HTR-8/SVneo (cell line): ENCODE measurements at places on chromosomes 11 and 22.

- no peak for DNase-seq
Observed at GRCh38 chr22:33481550-33481949, 423.4 kb upstream of the SYN3 start.

GRCh38 chr22:41274856-41275255 lies 11.1 kb downstream of the RANGAP1 start:
- DNase-seq, result no peak

GRCh38 chr11:76131671-76132631 lies 74.4 kb downstream of the WNT11 start:
- no peak for DNase-seq

- no peak for DNase-seq
Observed at GRCh38 chr11:57458060-57458409, 2.3 kb upstream of the RTN4RL2 start.

DNA sequence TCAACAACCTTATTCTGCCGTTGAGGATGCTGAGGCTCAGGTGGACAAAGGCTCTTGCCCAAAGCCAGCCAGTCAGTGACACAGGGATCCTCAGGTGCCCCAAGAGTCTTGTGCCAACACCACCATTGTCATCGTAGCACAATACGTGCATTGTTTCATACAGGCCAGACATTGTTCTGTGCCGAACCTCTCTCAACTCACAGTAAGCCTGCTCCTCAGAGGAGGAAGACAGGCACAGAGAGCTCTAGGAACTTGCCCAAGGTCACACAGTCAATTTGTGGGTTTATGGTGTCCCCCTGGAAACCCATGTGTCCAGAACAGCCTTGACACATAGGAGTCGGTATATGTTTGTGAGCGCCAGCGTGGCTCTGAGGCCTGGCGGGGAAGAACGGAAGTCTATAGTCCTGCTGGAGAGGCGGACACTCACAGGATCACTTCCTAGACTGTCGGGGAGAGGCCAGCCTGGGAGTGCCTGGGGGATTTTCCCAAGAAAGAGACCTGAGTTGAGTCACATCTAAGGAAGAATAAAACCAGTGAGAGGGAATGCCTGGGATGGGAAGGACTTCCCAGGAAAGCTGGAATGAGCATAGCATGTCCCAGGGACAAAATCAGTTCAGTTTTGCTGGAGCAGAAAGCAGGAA lies 20.2 kb downstream of the LIF start:
- DNase-seq, result no peak

DNA sequence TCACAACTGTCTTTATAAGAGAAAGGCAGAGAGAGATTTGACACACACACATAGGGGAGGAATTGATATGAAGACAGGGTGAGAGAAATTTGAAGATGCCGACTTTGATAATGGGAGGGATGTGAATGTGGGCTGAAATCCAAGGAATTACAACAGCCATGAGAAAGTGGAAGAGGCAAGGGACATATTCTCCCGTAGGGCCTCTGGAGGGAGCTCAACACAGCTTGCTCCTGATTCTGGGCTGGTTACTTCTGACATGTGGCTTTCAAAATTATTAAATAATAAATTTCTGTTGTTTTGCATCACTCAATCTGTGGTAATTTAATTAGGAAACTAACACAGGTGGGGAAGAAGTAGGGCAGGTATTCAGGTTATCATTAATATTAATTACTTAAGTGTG lies 282.9 kb downstream of the LUZP2 start:
- no peak for DNase-seq

- DNase-seq, result no peak
Observed at GRCh38 chr11:33321422-33321821, 64.2 kb downstream of the HIPK3 start.

DNA sequence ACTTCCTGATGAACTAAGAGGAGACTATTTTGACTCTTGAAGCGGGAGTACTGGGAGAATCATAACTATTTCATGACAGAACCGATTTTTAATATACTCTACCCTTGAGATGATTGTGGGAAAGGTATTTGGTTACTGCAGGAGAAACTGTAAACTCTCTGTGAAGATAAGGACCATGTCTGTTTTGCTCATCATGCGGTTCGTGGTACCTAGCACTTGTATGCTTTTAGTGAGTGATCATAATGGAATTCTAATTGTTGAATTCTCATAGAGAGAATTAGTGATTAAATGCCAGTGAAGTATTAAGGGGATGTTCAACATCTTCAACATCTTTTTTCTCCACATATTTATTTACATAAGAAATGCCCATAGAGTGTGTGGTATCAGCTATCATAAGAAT lies 11.4 kb downstream of the AASDHPPT start:
- no peak for DNase-seq

- no peak for DNase-seq
Observed at GRCh38 chr11:25094085-25094802, 597.4 kb downstream of the LUZP2 start.

GRCh38 chr22:44086271-44087088 lies 62.4 kb downstream of the PARVB start:
- no peak for DNase-seq

DNA sequence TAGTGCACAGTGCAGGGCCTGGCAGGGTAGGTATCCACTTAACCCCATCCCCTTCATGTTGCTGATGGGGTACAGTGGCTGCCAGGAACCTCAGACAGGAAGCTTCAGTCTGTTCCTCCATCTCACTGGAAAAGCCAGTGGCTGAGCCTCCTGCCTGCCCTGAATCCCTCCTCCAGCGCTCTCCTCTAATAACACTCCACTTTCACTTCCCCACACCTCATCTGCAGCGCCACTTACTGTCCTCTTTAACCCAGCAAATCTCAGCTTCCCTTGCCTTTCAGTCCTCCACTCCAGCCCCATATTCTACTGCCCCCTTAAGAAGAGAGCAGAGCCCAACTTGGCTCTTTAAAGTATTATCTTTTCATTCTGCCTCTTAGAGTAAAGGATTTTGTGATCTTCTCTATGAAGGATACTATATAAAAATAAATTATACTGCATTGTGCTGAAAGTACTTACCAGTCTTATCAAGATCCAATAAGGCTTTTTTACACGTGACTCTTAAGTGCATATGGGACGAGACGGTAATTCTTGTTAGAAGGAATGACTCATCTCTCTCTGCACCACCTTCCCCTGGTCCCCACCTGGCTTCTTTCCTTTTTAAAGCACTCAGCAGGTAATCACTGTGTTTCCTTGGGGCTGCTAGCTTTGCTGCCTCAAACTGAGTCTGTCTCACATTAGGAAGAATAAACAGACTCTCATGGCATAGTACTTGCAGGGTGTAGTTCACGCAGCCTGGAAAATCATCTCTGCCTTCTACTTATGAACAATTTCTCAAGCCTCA lies 238.0 kb upstream of the NARS2 start:
- no peak for DNase-seq

GRCh38 chr11:69475866-69476471 lies 5.5 kb upstream of the LINC01488 start:
- DNase-seq, result no peak

DNA sequence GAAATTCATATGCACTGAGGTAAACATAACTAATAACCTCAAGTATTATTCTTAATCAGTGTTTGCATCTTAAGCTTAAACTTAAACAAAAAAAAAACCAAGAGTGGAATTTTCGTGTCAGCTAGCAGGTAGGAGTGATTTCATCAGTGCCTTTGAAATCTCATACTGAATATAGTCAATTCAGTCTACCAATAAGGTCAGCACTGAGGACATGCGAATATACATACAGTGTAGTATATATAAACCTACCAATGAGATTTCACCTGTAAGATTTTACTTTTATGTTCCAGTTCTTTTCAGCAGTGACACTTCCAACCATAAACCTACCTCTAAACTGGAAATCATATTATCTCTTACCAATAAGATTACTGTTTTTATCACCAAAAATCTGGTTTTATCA lies 27.0 kb downstream of the SAAL1 start:
- DNase-seq, result no peak

DNA sequence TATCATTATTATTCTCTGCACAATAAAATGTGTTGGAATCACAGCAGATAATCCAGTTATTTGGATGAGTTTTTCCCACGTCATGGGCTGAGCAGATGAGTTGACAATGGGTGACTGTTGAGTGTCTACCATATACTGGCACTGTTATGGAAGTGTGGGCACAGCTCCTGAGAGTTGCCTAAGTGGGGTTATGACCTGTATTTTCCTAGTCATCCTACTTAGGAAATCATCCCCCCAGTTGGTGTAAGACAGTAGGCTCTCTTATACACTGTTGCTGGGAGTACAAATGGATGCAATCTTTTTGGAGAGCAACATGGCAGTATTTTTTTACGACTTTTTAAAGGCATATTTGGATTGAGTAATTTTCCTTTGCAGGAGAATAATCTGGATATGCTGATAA lies 66.4 kb downstream of the TRAF6 start:
- no peak for DNase-seq

- no peak for DNase-seq
Observed at GRCh38 chr11:29786092-29786491, 230.7 kb downstream of the KCNA4 start.

DNA sequence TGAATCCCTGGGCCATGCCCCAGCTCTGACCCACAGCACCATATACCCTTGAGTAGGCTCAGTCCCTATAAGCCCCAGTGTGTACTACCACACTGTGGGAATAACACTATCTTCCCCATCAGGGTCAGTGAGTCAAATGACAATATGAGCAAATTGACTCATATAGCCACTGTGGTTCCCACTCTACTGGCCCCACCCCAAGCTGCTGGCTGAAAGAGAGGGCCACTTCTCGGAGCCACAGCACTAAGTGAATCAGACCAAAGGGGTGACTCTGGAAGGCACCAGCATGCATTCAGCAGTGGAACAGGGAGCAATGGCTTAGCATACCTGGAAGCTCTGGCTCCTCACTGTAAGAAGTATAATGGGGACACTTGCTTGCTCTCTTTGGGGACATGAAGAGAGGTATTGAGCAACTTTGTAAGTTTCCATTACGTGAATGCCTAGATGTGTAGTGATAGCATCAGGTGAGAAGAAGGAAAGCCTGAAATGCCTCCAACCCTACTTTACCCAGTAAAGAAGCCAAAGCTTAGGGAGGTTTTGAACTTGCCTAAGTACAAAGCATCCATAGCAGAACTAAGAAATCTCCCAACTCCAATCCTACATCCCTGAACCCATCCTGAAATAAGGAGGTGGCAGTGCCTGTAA lies 13.5 kb downstream of the CD59 start:
- no peak for DNase-seq

GRCh38 chr11:35799655-35800054 lies 137.1 kb downstream of the TRIM44 start:
- DNase-seq, result no peak

- peak; percentile 55 for DNase-seq
Observed at GRCh38 chr11:9575260-9576240, 2.1 kb downstream of the WEE1 start.

DNA sequence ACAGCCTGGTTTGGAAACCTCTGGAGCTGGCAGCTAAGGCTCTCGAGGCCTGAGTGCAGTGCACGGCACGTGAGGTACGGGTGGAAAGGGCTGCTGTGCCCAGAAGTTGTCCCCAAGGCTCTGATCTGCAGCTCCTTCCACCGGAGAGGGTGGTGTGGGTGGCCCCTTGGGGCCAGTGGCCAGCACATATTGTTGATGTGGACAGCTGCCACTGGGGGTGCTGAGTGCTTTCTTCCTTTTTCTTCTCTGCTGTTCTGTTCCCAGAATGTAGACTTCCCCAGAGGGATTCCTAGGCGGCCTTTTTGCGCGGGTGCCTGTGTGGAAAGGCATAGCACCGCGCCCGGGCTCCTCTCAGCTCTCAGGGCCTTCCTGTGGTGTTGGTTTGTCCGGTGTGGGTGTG lies 1476.5 kb downstream of the TBC1D22A start:
- DNase-seq, result no peak
